Left lung (tissue), 14 donors: ENCODE measurements at places on chromosomes 1 and 21. TPM values are rescaled to one million over a fixed set of nuclear protein-coding genes. Genes with fewer than 3 reads are reported as not detected.

DNA sequence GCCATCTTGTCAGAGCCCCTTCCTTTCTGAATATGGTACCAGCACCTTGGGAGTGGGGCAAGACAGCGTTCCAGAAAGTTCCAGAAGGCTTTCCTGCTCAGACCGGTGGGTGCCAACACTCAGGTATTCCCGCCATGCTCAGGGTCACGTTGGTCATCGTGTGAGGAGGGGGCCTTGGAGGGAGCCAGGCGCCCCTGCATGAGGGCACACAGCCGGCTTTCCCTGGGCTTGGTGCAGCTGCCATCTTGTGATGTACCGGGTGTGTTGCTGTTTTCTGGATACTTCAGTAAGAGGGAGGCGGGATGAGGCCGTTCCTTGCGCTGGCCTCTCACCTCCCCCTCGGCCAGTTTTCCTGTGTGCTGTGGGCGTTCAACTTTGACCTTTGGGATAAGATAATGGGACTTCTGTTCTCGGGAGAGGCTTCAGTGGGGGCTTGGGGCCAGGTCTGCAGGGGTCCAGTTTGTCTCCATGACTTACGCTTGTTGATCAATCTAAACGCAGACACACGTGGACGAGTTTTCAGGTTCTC, 69.7 kb downstream of the PRDM16 start:
- DNase-seq = no peak

DNA sequence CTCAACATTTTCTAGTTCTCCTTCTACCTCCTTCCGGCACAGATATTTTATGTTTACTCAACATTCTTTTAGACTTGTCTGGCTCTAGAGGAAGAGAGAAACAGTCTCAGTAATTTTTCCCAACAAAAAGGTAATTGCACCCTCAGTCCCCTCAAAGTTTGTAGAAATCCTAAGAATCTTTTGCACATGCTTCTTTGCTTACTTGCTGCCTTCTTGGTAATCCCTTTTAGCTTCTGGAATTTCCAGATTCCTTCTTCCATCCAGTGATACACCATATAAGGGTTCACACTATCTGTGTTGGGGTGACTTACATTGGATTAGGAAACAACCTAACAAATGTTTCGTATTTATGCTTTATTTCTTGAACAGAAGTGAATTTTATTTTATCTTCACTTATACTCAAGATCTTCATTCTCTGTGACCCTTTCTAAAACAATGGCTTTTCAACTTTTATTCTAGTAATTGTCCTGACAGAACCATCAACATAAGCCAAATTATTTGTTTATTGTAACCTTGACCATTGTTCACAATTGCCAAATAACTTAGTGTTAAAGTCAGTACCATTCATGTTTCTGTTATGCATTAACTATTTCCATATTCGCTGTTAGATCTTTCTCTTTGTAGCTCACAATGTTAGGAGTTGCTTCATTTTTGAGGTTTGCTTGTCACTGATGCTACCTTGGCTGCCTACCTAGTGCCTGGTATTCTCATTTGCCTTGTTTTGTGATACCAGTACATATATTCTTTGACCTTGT, 238.1 kb downstream of the HMCN1 start:
- no peak for DNase-seq

GRCh38 chr21:17911628-17912027, 92.5 kb upstream of the C21orf91 start:
- no peak for DNase-seq

- DNase-seq = peak; percentile 98
Observed at GRCh38 chr1:24018611-24019580, 38.8 kb upstream of the SRSF10 start.

GRCh38 chr1:183472488-183473216, at the start of gene SMG7:
Gene SMG7, plus strand, starts transcription at chr1:183472499. Its CDS starts 122 bp downstream, at chr1:183472621.
- peak; percentile 92 for DNase-seq

GRCh38 chr1:1215080-1215676, 1.2 kb upstream of the TNFRSF4 start:
- DNase-seq = no peak

DNA sequence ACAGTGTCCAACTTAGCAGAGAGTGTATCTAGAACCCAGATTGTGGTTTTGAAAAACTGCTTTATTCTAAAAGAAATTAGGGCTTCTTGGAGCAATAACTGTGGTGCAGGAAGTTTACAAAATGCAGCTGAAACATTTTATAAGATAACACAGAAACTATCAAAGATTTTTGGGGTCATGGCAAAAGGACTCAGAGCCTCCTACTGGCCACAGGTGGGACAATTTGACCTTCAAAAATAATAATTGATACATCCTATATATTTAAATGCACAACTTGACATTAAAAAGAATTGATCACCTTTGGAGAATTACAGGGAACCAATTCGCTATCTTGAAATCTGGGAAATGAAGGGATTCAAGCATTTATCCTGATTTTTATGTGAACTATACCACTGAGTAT, 235.2 kb downstream of the RPS6KC1 start:
- no peak for DNase-seq

GRCh38 chr21:44729336-44730027, 18.1 kb upstream of the TSPEAR start:
- DNase-seq = no peak

- no peak for DNase-seq
Observed at GRCh38 chr1:51728611-51729155, 111.8 kb downstream of the OSBPL9 start.

GRCh38 chr1:115183721-115184259, 94.5 kb upstream of the TSPAN2 start:
- DNase-seq = no peak

DNA sequence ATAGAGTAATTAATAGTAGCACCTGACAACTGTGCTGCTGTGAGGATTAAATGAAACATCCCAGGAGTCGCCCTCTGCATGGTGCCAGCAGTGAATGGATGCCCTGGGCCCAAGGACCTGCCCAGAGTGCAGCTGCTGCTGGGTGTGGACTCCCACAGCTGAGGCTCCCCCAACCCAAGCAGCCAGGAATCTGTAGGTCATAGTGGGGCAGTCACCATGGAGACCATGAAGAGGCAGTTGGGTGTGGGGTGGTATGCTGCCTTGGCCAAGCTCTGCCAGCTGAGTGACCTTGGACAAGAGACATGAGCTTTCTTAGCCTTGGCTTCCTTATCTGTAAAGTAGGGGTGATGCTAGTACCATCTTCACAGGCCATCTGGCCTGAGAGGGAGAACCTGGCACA, 9.4 kb downstream of the OLIG2 start:
- DNase-seq = no peak

GRCh38 chr21:34077888-34078287, 4.5 kb downstream of the MRPS6 start:
- no peak for DNase-seq

GRCh38 chr1:207672522-207673130, 27.7 kb downstream of the CR1L start:
- DNase-seq = peak; percentile 11

- no peak for DNase-seq
Observed at GRCh38 chr1:206608108-206608698, 4.1 kb downstream of the EIF2D start.

DNA sequence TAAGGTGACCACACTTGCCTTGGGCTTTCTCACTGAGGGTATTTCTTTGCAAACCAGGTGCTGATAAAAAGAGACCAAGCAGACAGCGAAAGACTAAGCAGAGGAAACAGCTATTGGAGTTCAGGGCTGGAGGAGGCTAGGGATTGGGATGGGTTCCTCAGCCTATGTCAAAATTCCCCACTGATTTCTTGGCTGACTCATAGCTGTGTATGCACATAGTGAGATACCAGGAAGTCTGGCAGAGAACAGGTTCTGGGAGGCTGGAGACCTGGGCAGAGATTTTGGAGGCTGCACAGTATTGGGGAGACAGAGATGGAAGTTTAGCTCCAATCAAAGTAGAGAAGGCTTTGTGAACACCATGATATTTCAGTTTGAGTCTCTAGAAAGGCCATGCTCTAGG, 25.3 kb downstream of the YARS1 start:
- DNase-seq = no peak

GRCh38 chr1:8533124-8533523, 215.2 kb downstream of the SLC45A1 start:
- no peak for DNase-seq

PHGDH gene
- polyA plus RNA-seq = 102 TPM

LRRC3 gene
- polyA plus RNA-seq = 5.2 TPM

NUF2 gene
- polyA plus RNA-seq = 18.4 TPM

MTARC2 gene
- polyA plus RNA-seq = 81.2 TPM

GUCA2A gene
- 0.42 TPM for polyA plus RNA-seq

PTPN22 gene
- polyA plus RNA-seq = 1.0 TPM

IQCC gene
- polyA plus RNA-seq = 8.7 TPM
